ENCODE measurements at places on chromosomes 1 and 21.

GRCh38 chr1:22126531-22126930 lies 16.4 kb downstream of the WNT4 start:
- DNase-seq, result no peak

DNA sequence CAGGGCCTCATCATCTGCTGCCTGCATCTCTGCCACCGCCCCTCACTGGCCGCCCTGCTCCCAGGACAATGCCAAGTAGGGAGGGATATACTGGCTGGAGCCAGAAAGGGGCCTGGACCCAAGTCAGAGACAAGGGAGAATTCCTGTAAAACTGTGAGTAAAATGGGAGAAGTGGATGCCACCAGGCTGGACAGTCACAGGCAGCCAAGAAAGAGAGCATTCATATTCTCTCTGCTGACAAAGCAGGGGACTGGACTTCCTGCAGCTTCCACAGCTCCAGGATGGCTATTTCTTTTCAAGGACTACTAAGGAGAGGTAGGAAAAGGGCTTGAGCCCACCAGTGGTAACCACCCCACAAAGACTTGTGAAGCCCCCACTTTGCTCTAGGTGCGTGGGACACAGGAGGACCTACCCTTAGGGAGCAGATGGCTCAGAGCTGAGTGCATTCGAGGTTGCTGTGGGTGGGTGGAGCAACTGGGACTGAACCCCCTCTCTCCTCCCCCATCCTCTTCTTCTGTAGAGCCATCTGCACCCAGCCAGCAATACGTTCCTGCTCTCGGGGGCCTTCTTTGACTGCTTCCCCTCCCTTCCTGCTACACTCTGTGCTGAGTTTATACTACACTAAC lies 57.5 kb downstream of the GLIS1 start:
- DNase-seq, result no peak

- no peak for DNase-seq
Observed at GRCh38 chr1:94828251-94828650, 8.1 kb downstream of the SLC44A3 start.

GRCh38 chr1:186194107-186194756 lies 180.8 kb downstream of the TPR start:
- DNase-seq, result no peak

DNA sequence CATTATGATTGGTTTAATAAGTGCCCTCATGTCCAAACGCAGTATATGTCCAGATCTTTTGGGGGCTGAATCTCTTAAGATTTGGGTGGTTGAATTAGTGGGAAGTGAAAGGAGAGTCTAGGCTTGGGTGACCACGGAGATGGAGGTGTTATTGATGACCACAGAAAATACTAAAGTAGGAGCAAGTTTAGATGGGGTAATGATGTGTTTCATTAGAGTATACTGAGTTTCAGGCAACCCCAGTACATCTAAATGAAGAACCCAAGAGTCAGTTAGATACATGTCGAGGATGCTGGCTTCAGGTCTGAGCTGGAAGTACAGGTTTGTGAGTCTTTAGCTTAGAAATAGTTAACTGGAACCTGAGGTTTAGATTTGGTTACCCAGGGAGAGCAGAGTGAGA lies 6.5 kb upstream of the ZZZ3 start:
- DNase-seq, result no peak

GRCh38 chr1:34053660-34054059 lies 111.4 kb downstream of the CSMD2 start:
- no peak for DNase-seq

DNA sequence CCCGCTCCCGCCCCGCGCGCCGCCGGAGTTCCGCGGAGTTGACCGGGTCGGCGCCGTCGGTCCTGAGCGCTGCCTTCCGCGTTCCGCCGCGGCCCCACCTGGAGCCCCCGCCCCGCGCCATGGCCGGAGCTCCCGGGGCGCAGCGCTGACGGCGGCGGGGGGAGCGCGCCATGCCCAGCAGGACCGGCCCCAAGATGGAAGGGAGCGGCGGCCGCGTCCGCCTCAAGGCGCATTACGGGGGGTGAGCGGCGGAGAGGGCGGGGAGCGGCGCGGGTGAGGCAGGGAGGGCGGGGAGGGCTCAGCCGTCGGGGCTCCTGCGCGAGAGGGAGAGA lies 216 bp downstream of the PRKCZ start:
- no peak for DNase-seq

- no peak for DNase-seq
Observed at GRCh38 chr1:18997508-18997907, 41.0 kb upstream of the IFFO2 start.

GRCh38 chr1:21048462-21048861 lies 128.2 kb downstream of the EIF4G3 start:
- no peak for DNase-seq

- DNase-seq, result no peak
Observed at GRCh38 chr1:26822737-26823395, 3.6 kb upstream of the ZDHHC18 start.

DNA sequence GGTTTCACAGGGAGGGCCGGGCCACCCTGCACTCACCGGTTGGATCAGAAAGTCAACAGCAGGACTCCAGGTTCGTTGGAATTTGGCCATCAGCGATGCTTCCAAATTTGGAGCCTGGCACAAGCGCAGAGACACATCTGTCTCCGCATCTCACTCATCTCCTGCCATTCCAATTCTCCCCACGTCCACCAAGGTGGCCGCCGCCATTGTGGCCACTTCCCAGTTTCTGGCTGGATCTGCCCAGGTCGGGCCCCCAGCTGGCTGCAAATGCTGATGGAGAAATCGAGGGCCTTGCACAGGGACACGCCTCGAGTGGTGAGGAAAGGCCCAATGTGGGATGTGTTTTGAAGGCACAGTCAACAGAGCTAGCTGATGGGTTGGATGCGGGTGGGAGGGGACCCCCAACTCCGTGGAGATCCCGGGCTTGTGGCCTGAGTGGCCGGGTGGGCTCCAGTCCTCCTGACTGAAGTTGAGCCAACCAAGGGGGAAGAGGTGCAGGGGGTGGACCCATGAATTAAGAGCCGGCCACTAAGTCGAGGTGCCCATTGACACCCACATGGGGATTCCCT lies 102.7 kb downstream of the CRYAA start:
- DNase-seq, result no peak

DNA sequence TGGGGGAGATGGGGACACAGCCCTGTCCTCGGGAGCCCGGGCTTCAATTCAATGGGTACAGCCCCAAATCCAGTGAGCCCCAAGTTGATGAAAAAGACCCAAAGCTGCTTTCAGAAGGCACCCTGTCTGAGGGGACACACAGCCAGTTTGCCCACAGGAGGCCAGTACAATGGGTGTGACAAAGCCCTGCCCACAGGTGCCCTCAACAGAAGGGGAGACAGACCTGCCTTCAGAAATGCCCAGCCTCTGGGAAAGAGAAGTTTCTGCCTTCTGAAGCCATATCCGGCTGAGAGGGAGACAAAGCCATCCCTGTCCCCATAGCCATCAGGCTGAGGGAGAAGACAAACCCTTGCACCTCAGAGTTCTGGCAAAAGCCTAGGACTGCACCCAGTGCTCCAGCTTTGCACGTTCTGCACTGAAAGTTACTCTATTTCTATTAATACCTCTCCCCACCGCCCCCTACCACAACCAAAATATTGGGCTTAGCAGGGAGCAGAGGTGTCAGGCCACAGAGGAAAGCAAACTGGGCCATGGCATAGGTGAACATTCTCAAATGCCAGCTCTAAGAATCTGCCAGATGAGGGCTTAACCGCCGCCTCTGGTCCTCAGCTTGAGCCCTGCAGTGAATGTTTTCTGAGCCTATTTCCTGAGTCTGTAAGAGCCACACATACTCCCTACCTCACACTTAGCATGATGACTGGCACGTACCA lies 18.0 kb upstream of the PTAFR start:
- DNase-seq, result no peak

GRCh38 chr1:208336137-208336518 lies 91.9 kb upstream of the PLXNA2 start:
- no peak for DNase-seq

DNA sequence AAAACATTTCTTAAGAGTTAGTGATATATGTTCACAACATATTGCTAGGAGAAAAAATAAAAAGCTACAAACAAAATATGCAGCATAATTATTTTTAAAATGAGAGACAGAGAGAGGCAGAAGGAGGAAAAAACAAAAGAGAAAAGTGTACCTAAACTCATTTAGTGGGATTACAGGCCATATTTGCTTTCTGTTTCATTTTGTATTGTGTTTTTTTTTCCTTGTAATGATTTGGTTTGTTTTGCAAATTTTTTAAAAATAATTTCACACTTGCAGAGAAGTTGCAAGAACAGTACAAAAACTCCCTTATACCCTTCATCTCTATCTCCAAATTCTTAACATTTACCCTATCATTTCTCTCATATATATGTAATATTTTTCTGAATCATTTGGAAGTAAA lies 65.0 kb downstream of the LBR start:
- no peak for DNase-seq

GRCh38 chr1:214833178-214833756 lies 230.3 kb downstream of the CENPF start:
- DNase-seq, result no peak

DNA sequence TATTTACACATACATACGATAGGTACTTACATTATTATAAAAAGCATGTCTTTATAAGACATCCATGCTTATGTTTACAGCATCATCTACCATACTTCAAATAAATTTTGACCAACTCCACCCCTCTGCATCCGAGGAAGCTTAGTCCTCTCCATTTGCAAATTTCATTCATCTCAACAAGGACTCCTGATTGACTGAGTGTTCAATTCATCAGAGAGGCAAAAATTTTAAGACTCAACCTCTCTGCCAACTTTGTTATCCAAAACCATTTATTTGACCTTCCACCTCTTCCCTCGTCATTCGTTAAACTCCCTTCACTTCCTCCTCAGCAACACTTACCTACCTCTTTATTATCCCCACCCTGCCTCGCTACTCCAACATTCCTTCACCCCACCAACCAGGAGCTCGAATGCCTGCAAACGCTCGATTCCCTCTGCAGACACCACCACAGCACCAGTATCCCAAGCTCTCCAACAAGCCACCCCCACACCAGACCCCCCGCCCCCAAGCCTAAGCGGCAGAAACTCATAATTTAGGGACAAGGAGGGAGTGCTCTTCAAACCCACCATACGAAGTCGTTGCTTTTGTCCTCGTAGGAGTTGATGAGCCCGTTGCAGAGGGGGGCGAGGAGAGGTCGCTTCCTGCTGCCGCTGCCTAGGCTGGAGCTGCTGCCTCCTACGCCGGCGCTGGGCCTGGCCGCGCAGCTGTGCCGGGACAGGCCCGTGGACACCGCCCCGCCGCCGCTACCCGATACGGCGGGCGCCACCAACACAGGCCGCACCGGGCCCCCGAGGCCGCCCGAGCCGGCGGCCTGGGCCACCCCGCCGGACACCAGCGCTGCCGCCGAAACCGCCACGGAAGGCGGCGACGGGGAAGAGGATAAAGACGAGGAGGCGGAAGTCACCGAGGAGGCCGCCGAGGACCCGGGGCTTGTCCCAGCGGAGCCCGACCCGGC lies 803 bp downstream of the COP1 start:
- DNase-seq, result peak; percentile 9

DNA sequence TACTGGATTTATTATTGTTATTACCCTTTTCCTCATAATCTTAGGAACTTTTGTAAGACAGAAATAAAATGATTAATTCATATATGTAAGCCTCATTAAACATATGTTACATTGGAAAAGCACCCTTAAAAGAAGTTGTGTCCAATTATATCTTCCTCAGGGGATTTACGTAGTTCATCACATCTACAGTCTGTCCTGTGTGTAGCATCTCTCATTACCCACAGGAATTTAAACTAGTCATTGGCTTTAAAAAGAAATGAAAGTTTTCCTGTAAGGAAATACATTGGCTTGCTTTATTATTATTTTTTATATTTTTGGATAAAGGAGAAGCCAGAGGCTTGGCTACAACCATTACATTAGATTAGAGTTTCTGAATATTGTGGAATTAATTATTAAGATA lies 56.1 kb downstream of the SWT1 start:
- no peak for DNase-seq

- no peak for DNase-seq
Observed at GRCh38 chr1:171258943-171259342, 10.6 kb downstream of the FMO1 start.

DNA sequence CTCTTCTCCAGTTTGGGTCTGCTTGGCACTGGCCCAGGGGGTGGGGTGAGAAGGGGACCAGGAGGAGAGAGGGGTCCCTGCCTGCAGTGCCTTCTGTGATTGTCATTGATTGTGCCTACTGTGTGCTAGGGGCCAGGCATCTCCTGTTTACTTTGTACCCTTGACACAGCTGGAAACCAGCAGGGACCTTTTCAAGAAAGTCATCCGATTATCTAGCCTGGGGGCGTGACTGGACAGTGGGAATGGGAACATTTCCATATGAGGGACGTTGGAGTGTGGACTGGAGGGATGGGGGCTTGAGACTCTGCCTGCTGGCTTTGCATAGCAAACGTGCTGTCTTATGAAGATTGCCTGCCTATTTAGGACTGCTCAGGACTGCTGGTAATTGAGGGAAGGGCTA lies 19.8 kb upstream of the DMBX1 start:
- DNase-seq, result no peak

GRCh38 chr1:201578008-201578888 lies 39.3 kb downstream of the NAV1 start:
- no peak for DNase-seq

GRCh38 chr1:92817986-92818764 lies 13.7 kb upstream of the RPL5 start:
- no peak for DNase-seq

- no peak for DNase-seq
Observed at GRCh38 chr1:172544481-172545104, 11.6 kb downstream of the SUCO start.

GRCh38 chr21:34037009-34037795 lies 36.2 kb upstream of the MRPS6 start:
- DNase-seq, result no peak

DNA sequence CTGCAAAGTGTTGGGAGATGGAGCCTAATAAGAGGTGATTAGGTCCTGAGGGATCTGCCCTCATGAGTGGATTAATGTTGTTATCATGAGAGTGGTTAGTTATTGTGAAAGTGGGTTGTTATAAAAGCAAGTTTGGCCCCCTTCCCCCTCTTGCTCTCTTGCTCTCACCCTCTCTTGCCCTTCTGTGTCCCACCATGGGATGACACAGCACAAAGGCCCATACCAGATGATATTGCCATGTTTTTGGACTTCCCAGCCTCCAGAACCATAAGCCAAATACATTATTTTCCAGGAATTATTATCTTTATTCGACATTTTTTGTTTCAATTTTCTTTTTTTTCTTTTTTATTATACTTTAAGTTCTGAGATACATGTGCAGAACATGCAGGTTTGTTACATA lies 41.4 kb upstream of the IGSF5 start:
- DNase-seq, result no peak
